ENCODE measurements at places on chromosomes 2 and 18.

DNA sequence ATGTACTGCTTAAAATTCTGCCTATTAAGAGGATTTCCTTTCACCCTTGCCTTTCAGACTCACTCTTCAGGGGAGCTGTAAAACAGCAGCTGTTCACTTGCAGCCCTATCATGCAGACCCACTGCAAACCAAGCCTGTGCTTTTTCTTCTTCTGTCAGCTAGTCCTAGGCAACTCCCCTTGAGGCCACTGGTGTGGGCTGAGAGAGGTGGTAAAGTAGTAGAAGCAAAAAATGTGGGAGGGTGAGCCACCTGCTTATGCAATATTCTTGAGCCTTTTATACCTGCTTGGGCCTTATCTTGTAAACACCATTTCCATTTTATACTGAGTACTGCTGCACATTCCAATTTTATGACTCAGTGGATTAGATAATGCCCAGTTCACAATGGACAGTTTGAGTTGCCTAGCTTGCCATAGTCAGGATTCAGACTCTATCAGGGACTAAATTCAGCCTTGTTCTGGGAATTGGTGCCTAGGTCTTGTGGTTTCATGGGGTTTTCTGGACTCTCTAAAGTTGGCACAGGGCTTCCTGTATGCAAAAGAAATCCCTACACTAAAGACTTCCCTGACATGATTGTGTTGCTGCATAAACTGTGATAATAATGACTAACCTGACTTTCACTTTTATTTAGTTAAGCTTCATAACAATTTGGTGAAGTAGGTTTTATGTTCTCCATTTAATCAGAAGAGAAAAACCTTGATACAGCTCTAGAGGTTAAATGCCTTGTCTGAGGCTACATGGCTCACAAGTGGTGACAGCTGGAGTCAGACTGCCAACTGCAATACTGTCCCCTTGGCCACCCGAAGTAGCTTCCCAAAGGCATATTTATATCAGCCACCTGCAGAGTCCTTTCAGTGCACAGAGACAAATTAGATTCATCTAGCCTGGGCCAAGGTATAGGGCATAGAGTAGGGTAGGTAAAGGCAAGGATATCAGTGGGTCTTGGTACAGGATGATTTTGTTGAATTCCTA, 47.4 kb upstream of the KDM3A start:
- no peak for DNase-seq

DNA sequence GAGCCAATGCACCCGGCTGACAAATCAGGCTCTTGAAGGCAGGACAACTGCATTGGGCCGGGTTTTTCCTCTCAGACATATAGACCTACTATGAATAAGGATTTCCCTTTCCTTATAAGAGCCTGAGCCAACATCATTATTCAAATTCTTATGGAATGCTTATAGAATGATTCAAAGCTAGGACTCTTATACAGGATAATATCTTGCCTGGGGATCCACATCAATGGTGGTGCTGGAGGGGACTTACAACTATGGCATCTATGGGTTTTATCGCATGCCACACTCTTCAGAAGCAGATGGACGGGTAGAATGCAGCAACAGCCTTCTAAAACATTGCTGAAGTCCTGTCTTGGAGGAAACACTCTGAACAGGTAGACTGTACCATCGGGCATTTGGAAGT, 296.8 kb upstream of the KYNU start:
- DNase-seq: no peak

DNA sequence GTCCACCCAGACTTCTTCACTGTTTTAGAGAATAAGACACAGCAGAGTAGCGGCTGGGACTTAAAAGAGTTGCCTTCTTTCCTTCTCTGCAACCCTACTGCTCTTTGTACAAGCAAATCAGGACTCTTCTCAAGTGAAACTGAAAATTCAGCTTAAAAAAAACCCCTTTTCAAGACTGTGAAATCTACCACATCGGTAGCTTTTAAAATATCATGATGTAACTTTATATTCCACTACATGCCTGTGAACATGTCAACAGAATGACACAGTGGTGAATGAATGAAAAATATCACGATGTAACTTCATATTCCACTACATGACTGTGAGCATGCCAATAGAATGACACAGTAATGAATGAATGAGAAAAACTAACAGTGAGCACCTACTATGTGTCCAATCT, 53.4 kb downstream of the TCF4 start:
- DNase-seq: no peak

GRCh38 chr2:100683231-100683630, 120.4 kb downstream of the PDCL3 start:
- no peak for DNase-seq

DNA sequence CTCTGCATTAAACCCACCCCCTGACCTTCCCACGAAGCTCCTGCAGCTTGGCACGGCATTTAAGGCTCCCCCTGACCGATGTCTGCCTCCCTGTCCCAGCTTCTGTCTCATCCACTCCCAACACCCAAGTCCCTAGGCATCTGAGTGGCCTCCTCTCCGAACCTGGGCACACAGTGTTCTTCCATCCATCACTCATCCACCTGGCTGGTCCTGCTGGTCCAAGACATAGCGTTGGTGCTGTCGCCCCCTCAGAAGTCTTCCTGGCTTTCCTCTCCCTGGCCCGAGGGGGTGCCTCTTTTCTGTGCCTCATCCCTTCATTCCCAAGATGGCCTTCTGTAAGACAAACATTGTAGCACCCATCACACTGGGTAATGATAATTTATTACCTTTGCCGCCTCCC, 323.6 kb downstream of the GBX2 start:
- DNase-seq: no peak

GRCh38 chr18:67410075-67411070, 106.1 kb downstream of the DSEL start:
- DNase-seq: no peak

GRCh38 chr2:199778655-199779054, 72.3 kb downstream of the FTCDNL1 start:
- DNase-seq: no peak

DNA sequence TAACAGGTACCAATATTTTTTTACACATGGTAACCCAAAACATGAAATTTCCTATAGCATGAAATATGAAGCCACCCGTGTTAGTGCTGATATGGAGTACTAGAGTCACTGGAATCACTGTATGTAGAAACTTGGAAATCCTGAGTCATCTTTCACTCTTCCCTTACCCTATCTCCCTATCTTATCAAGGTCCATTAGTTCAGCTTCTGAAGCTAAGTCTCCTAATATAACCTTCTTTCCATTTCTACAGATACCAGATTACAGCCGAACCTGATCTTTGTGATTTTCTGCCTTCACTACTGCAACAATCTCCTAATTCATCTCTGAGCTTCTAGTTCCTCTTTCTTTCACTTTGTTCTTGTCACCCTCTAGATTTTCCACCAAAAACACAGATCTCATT, 59.0 kb downstream of the SEPTIN10 start:
- no peak for DNase-seq

GRCh38 chr2:119259296-119259860, 35.7 kb downstream of the STEAP3 start:
- no peak for DNase-seq

DNA sequence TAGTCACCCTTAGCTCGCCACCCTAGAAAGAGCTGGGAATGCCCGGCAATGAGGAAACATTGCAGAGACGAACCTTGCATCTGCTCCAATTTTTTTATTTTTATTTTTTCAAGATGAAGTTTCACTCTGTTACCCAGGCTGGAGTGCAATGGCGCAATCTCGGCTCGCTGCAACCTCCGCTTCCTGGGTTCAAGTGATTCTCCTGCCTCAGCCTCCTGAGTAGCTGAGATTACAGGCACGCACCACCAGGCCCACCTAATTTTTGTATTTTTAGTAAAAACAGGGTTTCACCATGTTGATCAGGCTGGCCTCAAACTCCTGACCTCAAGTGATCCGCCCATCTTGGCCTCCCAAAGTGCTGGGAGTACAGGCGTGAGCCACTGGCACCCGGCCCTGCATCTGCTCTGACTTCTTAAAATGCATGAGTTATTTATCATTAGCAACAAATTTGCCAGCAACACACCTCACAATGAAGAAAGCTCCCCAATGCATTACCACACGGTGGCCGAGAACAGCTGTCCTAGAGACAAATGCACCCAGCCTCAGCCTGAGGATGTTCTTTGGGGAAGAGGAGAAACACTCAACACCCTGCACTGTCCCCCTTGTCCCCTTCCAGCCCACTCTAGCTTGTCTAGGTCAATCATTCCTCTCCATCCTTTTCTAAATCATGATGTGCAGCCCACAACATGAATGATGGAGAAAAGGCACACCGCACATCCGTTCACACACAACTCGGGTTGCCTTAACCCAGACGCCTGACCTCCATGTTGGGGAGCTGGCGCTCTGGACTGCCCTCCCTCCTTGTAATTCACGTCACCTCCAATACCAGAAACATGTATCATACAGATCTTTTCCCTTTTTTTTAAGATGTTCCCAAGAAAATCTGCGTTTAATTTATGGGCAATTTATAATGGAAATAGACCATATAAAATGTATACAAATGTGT, 46.9 kb downstream of the TTC32 start:
- no peak for DNase-seq

GRCh38 chr2:240931319-240931949, 25.3 kb downstream of the CROCC2 start:
- DNase-seq: no peak

- DNase-seq: no peak
Observed at GRCh38 chr2:126662621-126663020, 6.7 kb downstream of the GYPC start.

DNA sequence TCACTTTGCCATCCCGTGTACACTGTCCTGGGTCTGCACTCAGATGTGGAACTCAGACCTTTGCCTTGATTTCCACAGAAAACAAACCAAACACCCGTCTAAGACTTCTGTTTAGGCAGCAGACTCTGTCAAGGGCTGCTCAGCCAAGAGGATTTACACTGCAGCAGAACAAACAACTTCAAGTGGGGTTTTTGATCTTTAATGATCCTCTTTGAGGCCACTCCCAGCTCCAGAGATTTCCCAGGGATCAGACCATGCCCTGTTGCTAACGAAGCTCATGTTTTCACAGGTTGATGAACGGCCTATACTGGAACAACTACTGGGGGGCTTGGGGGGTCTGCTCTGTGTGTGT, 52.5 kb upstream of the LGALSL start:
- no peak for DNase-seq

DNA sequence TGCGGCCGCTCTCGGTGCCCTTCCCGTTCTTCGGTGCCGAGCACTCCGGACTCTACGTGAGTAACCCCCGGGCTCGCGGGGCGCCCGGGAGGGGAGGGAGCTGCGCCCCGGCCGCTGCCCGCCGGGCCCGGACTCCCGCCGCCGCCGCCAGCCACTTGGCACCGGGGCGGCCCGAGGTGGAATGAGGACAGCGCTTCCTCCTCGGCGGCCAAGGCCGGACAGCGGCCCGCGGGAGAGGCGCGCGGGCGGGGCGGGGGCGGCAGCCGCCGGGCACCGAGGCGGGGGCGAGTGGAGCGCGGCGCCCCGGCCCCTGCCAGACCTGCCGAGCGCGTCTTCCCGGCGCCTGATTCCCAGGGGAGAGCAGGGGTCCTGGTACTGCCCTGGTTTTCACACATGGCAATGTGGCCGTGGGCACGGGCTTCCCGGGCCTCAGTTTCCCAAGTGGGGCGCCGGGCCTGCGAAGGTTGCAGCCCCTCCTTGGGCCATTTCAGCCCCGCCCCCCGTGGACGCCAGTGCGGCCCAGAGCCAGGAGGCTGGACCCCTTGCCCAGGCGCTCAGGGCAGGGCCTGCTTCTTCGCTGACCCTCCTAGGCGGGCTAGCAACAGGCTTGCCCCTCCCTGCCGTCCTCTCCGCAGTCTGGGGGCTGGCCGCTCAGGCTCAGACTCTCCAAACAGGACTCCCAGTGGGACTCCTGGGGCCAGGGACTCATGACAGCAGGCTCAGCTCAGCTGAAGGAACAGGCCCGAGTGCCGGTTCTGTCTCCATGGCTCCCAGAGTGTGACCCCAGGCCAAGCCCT, 775 bp downstream of the SNED1 start:
- no peak for DNase-seq

DNA sequence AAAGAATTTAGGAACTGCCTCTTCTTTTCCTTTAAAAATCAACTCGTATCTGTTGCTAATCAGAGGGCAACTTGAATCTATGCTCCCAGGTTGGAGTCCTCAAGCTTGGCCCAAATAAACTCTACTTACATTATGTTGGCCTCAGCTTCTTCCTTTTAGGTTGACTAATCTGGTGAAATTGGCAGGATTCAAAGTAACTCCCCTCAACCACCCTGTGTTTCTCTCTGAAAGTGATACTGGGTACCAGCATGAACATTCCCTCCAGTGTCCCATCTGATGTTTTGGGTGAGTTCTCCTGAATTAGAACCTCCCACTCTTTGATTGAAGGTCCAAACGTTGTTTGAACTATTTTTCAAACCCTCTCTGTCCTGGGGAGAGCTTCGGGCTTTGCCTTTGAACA, 41.3 kb upstream of the MSH6 start:
- DNase-seq: no peak

DNA sequence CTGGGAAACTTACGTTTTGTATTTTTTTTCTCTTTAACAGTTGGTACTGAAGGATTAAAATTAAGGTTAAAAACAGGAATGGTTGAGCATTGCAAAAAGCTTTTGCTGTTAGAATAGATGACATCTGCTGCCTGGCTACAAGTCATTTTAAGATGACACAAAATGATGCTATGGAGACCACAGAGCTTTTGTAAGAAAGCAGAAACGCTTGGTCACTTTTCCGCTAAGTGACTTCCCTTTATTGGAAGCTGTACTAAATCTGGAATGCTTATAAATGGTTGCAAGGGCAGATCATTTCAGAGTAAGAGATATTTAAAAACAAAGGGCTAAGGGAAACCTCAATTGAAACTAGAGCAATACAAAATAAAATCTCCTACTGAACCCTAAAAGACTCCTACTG, 544.0 kb downstream of the STK39 start:
- DNase-seq: no peak

- DNase-seq: no peak
Observed at GRCh38 chr2:168120730-168121129, 126.7 kb downstream of the STK39 start.

DNA sequence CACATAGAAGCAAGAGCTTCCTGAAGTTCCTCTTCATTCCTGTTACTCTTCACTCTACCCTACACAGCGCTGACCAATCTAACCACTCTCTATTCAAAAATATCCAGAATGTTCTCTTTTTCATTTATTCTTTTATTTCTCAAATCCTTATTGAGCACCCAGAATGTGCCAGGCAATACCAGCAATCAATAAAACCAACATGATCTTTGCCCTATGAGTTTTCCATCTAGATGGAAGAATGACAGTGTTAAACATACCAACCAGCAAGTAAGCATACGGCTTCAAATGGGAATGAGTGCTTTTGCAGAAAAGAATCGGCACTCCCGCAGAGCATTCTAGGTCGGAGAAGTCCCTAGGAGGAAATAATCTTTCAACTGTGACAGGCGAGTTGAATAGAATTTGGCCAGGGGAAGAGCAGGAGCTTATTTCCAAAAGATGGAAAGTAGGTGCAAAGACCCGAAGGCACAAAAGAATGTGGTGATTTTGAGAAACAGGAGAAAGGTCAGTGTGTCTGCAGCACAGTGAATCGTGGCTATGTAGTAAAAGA, 217.8 kb upstream of the MEIS1 start:
- no peak for DNase-seq
